ENCODE measurements at places on chromosomes 6 and 20.
A peak's percentile ranks its signal among the peaks of the same experiment; 100 is the strongest.

- peak; percentile 59 for DNase-seq
Measured at GRCh38 chr20:11905460-11906179, 12.1 kb upstream of the BTBD3 start.

DNA sequence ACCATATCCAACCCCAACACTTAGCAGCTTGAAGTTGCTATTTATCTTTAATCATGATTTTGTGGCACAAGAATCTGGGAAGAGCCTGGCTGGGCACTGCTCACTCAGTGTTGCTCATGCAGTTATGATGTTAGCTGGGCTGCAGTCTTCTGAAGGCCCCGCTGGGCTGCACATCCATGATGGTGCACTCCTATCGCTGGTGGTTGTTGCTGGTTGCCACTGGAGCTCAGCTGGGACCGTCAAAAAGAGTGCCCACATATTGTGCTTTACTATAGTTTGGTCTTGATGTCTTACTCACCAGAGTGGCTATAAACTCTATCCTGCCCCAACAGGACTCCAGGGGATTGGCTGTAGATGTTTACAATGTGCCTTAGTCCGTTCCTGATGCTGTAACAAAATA, 137.8 kb downstream of the PCSK2 start:
- DNase-seq: no peak

GRCh38 chr6:3424185-3424927, 32.5 kb downstream of the SLC22A23 start:
- DNase-seq: no peak

DNA sequence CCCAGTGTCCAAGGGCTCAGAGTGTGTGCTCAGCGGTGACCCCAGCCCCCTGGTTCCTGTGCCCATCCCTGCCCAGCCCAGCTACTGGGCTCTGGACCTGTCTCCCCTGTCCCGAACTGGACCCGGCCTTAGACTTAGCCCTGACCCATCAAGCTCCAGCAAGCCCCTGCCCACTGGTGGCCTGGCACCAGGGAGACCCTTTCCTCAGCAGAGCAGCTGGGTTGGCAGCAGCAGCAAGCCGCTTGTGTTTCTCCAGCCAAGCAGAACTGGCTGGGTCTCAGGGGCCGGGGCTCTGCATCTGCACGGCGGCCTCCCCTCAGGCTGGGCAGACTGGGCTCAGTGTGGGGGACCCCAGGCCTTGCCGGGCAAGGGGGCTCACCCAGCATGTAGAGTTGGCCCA, 801 bp downstream of the SPDEF start:
- no peak for DNase-seq

DNA sequence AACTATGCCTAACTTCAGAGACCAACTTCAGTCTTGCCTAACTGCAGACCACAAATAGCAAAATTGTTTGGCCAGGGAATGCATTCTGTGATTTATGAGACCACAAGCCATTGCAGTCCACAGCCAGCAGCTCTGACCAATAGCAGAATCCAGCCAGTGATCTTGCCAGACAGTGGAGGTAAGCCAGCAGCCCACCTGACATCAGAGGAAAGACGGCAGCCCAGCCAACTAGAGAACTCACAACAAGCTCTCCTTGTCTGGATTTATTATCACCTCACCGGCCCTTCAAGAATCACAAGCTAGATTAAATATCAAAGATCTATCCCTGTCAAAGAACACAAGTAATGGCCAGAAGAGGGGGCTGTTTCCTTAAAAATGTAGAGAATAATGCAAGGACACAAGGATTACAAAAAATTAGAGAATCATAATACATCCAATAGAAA, 66.5 kb upstream of the SLC35F1 start:
- peak; percentile 3 for DNase-seq

- DNase-seq: no peak
Measured at GRCh38 chr6:61200444-61200843, 1085.6 kb downstream of the KHDRBS2 start.

DNA sequence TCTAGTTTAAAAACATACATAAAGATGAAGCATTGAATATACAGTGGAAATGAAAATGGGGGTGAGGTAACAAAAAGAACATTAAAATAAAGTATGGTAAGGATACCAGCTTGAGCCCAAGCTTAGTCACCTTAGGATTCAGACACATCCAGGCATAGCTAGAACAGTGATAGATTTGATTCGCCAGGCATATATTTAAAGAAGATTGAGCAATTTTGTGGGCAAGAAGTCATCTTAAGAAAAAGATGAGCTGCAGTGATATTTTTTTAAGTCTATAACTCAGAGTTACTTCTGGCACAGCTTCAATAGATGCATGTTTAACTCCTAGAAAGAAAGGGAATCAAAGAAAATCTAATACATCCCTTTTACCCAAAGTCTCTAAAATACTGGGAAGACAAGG, 97.9 kb downstream of the BMP5 start:
- DNase-seq: peak; percentile 31

DNA sequence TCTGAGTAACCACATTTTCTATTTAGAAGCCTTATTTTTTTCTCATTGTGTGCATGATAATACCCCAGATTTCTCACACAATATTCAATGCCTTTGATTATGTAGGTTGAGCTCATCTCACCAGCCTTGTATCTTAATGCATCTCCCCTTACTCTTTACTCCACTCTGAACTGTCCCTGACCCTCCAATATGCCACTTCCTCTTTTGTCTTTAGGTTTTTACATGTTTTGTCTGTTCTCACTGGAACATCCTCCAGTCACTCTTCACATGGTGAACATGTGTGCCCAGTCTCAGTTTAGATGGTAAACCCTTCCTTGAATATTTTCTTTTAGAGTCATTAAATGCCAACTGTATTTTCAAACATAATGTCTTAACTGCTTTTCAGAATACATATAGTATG, 392.9 kb upstream of the IMPG1 start:
- DNase-seq: no peak

DNA sequence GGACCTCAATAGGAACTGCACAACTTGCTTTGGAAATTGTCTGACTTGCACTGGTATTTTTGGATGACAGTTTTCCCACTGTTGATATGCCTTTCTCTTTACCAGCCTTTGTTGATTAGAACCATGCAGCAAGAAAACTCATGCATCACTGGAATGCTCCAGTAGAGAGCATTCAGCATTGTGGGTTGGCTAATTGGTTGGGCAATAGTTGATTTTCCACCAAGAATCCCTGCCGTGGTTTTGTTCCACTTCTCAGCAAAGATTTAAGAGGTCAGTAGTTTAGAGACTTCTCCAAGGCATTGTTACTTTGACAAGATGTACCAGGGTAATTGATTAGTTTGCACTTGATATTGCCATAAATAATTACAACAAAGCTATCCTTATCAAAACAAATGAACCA, 260.0 kb downstream of the DHX35 start:
- DNase-seq: no peak

DNA sequence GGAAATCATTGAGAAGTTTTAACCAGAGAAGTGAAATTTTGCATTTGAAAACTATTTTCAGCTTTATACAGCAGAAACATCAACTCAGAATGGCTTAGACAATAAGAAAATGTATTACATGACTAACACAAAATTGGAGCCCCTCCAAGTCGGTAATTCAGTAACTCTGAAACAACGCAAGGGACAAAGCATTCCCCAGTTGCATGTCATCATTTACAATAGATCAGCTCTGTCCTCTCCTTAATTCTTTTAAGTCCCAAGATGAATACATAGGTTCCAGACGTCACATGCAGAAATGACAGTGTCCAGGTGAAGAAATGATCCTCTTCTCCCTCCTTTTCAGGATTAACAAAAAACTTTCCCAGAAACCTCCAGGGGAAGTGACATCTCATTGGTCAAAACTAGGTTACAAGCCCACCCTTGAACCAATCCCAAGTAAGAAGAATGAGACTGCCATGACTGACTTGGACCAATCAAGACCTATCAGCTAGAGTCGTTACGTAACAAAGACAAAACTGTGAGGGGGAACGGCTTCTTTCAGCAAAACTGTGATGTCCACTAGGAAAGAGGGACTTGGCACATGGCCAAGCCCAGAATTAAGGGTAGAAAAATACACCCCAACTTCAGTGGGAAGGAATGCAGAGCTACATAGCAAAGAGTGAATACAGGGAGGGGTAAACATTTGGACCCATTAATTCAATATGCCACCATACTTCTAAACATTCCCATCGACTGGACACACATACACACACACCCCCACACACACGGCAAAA, 149.8 kb upstream of the PRND start:
- DNase-seq: peak; percentile 32

DNA sequence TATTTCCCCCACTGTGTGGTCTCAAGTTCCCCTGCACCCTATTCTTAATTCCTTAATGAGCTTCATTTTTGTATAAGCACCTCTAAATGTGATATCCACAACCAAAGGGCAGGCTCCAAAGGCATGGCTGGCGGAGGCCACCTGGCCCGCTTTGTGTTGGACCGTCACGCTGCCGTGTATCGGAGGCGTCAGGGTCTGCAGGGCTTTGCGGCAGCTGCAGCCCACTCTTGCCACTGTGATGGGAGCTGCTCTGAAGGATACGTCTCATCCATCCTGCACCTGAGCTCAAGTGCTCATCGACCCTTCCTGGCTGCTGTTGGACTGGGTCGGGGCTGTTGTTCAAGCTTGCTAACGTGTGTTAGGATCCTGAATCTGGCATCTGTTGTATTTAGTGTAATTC, 177.6 kb downstream of the ARID1B start:
- DNase-seq: no peak

DNA sequence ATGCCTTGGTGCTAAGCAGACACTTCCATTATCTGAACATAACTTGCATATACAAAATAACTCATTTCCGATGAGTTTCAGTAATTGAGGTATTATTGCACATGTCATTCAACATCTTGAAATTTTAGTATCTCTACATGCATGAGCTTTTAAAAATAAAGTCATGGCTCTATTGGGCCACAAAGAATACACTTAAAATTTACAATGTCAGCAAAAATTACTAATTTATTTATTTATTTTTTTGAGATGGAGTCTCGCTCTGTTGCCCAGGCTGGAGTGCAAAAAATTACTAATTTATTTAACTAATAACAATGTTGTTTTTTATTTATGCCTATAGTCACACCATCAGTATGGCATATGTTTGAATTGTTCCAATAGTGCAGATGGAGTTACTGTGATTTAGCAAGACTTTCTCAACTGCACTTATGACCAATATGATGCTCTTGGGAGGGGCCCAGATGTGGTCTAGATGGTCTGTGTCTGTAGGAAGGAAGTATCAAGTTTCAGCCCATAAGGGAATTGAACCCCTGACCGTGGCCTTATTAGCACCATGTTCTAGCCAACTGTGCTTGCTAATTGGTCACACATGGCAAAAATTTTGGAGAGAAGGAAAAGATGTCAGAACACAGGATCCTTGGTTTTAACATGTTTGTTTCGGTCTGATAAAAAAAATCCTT, 370.7 kb upstream of the TSHZ2 start:
- peak; percentile 58 for DNase-seq

DNA sequence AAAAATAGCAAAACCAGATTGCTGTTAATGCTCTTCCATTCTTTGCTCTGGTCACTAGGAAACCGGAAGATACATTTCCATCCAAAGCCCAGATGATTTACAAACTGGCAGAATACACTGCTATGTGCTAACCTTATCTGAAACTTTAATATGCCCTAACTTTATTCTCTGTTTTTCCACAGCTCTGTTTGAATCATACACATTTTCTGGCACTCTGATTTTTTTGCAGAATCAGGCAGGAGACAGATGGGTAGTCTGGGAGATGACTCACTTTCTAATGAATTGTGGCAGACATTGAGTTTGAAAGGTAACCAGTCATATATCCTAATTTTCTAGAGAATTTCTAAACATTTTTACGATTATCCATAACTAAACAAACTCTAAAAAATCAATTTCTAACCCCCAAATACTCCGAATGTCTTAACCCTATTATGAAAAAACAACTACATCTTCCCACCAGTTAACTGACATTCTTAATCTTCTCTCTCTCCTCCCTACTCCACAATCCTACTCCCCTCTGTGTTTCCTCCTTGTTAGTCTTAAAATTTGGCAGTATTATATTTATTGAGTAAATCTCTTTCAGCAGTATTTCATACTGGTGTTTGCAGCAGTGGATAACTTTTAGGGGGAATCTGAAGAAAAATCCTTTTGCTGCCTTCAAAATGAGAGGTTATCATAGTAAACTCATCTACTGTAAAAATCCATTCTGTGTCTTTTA, 63.5 kb downstream of the MAN1A1 start:
- DNase-seq: peak; percentile 67

DNA sequence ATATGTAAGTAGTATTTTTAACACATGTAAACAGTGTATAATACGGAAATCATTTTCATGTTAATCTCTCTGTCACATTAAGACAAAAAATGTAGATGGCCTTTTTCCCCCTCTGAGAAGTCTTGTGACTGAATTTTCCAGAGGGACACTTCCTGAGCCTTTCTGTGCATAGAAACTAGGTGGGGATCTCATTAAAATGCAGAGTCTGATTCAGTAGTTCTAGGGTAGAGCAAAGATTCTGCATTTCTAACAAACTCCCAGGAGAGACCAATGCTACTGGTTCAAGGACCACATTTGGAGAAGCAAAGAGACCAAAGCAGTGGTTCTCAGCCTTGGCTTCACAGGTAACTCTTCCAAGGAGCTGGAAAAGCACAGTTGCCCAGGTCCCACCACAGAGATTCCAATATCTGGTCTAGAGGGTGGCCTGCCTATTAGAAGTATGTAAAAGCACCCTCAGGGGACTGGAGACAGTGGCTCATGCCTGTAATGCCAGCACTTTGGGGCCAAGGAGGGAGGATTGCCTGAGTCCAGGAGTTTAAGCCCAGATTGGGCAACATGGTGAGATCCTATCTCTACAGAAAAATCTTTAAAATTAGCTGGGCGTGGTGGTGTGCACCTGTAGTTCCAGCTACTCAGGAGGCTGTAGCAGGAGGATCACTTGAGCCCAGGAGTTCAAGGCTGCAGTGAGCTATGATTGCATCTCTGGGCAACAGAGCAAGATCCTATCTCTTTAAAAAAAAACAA, 378.5 kb downstream of the KIF16B start:
- no peak for DNase-seq

- peak; percentile 68 for DNase-seq
Measured at GRCh38 chr20:56429502-56429901, 17.4 kb downstream of the CASS4 start.

- DNase-seq: peak; percentile 22
Measured at GRCh38 chr6:107801173-107801886, 22.8 kb downstream of the SCML4 start.

DNA sequence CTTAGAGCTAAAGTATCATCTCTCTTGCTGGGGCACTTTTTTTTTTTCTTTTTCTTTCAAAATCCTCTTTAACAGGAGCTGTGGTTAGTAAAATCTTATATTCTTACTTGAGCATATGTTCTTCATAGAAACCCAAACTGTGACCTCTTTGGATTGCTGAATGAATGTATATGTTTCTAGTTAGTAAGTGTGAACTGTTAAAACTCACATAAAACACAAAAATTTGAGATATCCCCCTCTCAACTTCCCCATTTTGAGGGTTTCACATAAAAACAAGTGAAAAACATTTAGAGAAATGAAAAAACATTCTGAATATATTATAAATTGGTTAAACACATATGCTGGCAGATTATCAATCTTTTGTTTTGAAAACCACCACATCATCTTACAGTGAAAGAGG, 78.1 kb downstream of the INSM1 start:
- DNase-seq: no peak
